SHP77 (cell line): ENCODE measurements at places on chromosomes 16 and 17.
A peak's percentile ranks its signal among the peaks of the same experiment; 100 is the strongest.

GRCh38 chr17:81396722-81397313 is 1.6 kb downstream of the BAHCC1 start:
- DNase-seq: peak; percentile 74

DNA sequence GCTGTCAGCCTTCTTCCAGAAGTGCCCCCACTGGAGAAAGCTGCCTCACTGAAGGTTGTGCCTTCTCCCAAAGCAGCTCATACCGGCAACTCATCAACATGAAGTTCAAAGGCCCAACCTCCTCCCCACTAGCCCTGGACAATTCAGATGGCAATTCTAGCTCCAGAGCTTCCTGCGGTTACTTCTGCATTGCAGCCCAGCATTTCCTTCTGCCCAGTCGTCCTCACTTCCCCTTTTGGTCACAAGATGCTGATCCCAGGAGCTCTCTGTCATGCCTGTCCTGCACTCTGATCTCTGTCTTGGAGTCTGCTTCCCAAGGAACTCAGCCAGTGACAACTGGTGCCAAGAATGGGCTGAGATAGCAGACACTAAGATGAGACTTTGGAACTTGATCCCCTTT is 178.2 kb upstream of the SOX9 start:
- DNase-seq: no peak

GRCh38 chr17:1160591-1161390 is 19.0 kb downstream of the ABR start:
- DNase-seq: no peak

DNA sequence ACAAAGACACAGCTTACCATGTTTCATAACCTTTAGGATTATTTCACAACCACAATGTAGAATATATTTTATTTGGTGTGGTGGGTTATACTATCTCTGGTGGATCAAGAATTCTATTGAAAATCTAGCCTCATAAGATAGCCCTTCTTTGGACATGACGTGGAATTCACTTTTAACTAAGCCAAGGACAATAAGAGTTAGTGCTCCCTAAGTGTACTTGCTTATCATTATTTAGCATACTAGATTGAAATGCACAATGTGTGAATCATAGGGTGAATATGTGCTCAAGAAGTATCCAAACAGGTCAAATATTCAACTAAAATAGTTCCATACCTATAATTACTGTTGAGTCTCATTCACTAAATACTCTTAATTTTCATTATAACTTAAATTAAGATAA is 1179.5 kb upstream of the GOT2 start:
- no peak for DNase-seq

DNA sequence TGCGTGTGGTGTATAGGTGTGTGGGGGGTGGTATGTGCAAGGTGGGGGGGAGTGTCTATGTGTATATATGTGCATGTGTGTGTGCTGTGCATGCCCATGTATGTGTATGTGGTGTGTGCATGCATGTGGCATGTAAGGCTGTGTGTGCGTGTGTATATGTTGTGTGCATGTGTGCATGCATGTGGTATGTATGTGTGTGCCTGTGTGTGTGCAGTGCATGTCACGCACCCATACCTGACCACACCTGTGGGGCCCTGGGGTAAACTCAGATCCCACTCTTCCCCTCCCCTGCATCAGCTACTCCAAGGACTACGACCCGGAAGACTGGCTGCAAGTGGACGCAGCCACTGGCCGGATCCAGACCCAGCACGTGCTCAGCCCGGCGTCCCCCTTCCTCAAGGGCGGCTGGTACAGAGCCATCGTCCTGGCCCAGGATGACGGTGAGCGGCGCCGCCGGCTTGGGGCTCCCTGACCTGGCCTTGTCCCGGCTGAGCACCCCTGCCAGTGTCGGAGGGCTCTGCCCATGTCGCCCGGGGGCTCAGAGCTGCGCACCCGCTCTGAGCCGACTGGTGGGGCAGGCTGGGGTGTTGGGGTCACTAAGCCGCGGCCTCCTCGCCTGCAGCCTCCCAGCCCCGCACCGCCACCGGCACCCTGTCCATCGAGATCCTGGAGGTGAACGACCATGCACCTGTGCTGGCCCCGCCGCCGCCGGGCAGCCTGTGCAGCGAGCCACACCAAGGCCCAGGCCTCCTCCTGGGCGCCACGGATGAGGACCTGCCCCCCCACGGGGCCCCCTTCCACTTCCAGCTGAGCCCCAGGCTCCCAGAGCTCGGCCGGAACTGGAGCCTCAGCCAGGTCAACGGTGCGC is 9.1 kb downstream of the SLC22A31 start:
- no peak for DNase-seq

GRCh38 chr17:48055531-48056245 is 7.5 kb downstream of the NFE2L1 start:
- no peak for DNase-seq

GRCh38 chr17:73280191-73280590 is 18.5 kb upstream of the CPSF4L start:
- no peak for DNase-seq

GRCh38 chr17:7580604-7581575 is 1.5 kb downstream of the CD68 start:
- DNase-seq: no peak

DNA sequence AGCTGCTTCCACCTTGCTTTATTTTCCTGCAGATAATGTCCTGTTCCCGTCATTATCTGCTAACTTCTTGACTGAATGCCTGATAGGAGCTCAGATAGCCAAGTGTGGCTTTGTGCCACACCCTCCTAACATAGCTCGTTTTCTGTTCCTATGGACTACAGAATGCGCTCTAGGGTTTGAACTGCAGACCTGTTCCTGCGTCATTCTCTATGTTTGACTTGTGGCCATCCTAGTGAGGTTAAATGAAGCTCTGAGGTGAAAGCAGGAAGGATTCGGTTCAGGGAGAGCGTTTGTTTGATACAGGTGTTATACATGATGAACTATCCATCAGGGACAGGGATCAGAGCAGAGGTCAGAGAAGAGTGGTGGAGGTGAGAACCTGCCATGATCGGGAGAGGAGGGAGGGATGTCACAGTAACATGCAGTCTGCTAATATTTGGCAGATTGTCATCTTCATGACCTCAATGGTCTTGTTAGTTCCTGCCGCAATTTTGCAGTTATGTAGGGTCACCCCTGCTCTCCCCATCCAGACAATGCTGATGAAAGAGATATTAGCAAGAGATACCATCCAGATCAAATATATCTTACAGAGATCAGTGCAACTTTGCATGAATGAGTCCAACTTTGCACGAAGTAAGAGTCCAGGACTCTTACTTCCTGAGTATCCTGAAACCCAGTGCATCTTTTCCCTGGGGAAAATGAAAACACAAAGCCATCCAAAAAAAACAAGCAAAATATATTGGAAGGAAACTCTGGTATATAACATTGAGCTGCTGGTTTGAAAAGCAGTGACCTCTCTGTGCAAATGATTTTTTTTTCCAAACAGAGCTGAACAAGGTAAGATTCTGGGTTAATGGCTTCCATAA is 32.8 kb downstream of the MPHOSPH6 start:
- DNase-seq: no peak

DNA sequence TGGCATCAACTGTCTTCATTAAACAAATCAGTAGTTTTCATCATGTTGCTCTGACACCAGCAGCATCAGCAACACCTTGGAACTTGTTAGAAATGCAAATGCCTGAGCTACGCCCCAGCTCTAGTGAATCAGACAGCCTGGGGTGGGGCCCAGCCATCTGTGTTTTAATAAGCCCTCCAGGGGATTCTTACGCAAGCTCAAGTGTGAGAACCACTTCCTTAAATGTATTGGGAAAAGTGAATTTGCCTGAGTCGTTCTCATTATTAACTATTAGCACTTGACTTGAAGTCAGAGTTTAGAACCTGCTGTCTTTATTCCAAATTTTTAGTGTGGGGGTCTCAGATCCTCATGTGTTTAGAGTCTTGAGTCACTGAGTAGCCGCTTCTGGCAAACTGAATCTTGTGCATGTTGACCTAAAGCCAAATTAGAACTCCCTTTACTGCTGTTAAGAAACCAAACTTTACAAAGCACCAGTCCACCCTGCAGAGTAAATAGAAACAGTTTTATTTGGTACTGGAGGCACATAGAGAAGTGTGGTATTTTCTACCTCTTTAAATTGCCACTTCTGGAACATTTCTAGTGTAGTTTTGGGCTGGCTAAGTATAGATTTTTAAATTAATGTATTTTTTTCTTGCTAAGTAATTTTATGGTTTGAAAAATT is 137.4 kb upstream of the COX10 start:
- DNase-seq: no peak

GRCh38 chr17:73645050-73645871 is 1.0 kb upstream of the SDK2 start:
- DNase-seq: peak; percentile 71

GRCh38 chr17:19703106-19703827 is 13.1 kb downstream of the SLC47A2 start:
- DNase-seq: no peak

GRCh38 chr16:20243731-20244281 is 83.5 kb downstream of the GP2 start:
- peak; percentile 32 for DNase-seq

DNA sequence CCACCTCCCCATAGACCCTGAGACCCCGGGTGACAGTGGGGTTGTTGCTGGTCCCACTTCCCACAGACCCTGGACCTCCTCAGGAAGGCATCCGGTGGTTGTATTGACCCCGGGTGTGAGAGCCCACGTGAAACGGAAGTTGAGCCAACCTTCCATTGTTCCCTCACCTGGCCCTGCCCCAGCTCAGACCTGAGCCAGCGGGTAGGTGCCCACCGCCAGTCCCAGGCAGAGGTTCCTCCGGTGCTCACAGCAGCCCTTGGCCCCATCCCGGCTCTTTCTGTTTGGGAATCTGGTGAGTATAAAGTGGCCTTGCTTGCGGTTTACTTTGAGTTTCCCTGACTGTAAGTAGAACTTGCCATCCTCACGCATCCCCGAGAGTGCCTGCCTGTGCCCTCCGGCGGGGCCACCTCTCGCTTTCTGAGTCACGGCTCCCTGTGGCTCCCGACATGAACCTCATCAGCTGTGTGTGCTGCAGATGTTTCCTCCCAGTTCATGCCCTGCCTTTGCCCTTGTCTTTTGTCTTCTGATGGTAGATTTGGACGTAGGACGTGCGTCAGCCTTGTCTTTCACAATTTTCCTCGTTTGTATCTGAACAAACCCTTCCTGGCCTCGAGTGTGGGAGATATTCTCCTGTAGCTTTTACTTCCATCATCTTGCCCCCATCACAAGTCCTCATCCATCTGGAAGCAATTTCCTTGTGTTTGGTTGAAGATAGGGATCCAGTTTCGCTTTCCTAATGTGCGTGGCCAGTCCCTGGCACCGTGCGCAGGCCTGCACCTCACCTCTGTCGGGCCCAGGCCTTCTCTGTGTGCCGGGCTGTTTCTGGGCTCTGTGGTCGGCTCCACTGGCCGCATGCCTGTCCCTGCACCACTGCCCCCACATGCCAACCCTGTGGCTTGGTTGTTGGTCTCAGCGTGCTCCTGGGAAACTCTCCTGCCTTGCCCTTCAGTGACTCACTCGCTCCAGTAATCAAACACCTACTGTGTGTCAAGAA is 76.0 kb downstream of the METRNL start:
- DNase-seq: no peak

- DNase-seq: no peak
Observed at GRCh38 chr17:50194140-50194933, 7.1 kb downstream of the COL1A1 start.

DNA sequence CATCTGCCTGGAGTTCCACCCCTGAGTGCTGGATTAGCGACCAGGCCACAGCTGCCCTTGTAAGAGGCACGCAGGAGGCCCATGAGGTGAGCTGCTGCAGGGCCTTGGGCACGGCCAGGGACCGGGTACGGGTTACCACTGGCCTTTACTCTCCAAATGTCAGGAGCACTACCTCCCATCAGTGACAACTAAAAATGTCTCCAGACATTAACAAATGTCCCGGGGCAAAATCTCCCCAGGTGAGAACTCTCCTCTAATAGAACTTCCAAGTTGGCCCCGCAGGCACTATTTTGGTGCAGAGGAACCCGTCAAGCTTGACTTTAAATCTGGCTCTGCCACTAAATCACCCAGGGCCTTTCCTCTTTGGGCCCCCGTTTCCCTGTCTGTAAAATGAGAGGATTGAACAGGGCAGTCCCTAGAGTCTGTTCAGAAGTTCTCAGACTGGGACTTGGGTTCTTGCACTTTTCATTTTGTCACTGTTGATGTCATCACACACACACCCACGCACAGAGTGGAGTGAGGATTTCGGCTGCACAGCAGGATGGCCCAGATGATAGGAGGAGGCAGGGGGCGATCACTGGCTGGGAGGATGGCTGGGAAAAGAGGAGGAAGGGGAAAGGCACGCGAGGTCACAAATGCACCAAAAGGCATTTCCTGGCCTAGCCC is 24.5 kb upstream of the MAPT start:
- DNase-seq: no peak

GRCh38 chr17:30326809-30327208 is 7.0 kb downstream of the TMIGD1 start:
- DNase-seq: peak; percentile 19

GRCh38 chr16:6822041-6822440 is 510.6 kb upstream of the RBFOX1 start:
- DNase-seq: no peak

- DNase-seq: no peak
Observed at GRCh38 chr17:6994118-6994598, 1.7 kb upstream of the ALOX12 start.

DNA sequence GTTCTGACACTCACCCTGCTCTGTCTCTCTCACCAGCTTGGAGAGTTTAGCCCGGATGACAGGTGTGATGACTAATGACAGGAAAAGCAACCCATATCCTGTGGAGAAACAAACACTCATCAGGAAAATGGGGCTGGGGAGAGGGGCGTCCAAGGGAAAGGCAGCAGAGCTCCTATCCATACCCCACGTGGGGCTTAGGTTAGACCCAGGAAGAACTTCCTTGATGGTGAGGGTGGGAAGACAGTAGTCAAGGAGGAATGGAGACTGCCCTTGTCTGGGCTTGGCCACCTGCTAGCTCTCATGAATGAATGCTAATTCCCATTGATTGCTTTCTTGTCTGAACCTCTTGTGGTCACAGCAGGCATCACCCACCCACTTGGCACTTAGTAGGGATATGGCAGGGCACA is 3.8 kb downstream of the SLC46A1 start:
- DNase-seq: no peak

- no peak for DNase-seq
Observed at GRCh38 chr16:17356243-17356933, 114.4 kb downstream of the XYLT1 start.

GRCh38 chr17:19343256-19343630 is 19.3 kb downstream of the B9D1 start:
- no peak for DNase-seq

GRCh38 chr17:64150237-64151015 is 20.5 kb upstream of the ERN1 start:
- no peak for DNase-seq

DNA sequence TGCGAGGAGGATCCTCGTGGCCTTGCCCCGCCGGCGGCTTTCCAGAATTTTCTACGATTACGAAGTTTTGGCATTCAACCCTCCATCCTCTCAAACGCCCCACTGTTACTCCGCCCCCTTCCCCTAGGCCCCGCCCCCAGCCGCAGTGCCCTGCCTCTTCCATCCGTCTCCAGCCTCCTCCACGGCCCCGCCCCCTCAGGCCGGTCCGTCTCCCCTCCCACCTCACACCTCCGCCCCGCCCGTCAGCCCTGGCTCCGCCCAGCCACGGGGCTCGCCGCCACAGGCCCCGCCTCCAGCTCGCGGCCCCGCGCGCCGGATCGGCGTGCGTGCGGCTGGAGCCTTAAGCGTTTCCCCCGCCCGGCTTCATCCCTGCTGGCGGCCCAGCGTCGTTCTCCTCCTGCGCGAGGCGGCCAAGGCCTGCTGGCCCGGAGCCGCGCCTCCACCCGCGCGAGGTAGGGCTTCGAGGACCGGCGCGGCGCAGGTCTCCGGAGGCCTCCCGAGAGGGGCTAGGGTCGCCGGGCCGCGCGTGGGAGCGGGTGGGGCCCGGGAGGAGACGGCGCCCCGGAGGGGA is at the start of the genes C17orf67 and DGKE:
Gene C17orf67 (minus strand): TSS at position 112 of the 571 bp plus-strand sequence. CDS start 18,110 bp downstream, outside the sequence.
Gene DGKE (plus strand): TSS at position 343 of the 571 bp plus-strand sequence. CDS start 645 bp downstream, outside the sequence.
- DNase-seq: no peak

- no peak for DNase-seq
Observed at GRCh38 chr17:71176928-71177443, 943.8 kb upstream of the SOX9 start.
